ENCODE measurements at places on chromosomes 4 and X. TPM values are rescaled to one million over a fixed set of nuclear protein-coding genes. Genes with fewer than 3 reads are reported as not detected.

FANCB gene
- 5.1 TPM for total RNA-seq

MAGEA9B gene
- total RNA-seq: not detected

CXCL3 gene
- 1.2 TPM for total RNA-seq

FMR1NB gene
- total RNA-seq: not detected

SLC7A11 gene
- total RNA-seq: 91.2 TPM

PRRG3 gene
- not detected for total RNA-seq

HPGD gene
- total RNA-seq: not detected

PPARGC1A gene
- not detected for total RNA-seq

DDIT4L gene
- 13.7 TPM for total RNA-seq

PRDM5 gene
- 6.1 TPM for total RNA-seq

PITX2 gene
- 0.26 TPM for total RNA-seq

ATP7A gene
- 11.5 TPM for total RNA-seq

GUCY1A1 gene
- total RNA-seq: not detected

CCDC149 gene
- 11.1 TPM for total RNA-seq

UCP1 gene
- total RNA-seq: not detected

DNA sequence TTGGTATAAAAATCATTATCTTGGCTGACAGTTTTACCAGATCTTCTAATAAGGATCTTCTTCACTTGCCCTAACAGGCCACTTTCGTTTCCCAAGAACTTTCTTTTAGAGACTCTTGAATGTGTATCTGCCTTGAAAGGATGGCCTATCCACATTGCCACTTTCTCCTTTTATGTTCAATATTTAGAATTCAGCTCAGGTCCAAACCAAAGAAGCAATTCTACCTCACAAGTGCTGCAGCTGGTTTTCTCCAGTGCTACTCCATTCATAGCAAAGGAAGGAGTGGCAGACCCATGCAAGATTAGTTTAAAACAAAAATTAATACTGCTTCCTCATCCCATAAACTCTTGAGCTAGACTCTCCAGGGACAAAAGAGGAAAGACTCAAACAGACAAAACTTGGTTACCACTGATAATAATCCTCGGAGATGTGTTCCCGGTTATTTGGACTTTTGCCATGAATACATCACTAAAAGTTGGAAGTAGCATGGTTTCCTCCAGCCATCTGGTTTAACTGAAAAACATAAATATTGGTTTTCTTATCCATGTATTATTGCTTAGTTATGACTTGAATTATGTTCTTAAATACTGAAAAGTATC, 401.8 kb downstream of the PABPC4L start:
- DNase-seq: no peak

- DNase-seq: no peak
Measured at GRCh38 chr4:2338754-2339457, 77.0 kb upstream of the MXD4 start.

- no peak for DNase-seq
Measured at GRCh38 chrX:111410590-111411078, 1.4 kb downstream of the DCX start.

GRCh38 chr4:6225469-6225868, 25.1 kb upstream of the JAKMIP1 start:
- DNase-seq: no peak

GRCh38 chr4:173511787-173512361, 18.2 kb downstream of the HAND2 start:
- no peak for DNase-seq

DNA sequence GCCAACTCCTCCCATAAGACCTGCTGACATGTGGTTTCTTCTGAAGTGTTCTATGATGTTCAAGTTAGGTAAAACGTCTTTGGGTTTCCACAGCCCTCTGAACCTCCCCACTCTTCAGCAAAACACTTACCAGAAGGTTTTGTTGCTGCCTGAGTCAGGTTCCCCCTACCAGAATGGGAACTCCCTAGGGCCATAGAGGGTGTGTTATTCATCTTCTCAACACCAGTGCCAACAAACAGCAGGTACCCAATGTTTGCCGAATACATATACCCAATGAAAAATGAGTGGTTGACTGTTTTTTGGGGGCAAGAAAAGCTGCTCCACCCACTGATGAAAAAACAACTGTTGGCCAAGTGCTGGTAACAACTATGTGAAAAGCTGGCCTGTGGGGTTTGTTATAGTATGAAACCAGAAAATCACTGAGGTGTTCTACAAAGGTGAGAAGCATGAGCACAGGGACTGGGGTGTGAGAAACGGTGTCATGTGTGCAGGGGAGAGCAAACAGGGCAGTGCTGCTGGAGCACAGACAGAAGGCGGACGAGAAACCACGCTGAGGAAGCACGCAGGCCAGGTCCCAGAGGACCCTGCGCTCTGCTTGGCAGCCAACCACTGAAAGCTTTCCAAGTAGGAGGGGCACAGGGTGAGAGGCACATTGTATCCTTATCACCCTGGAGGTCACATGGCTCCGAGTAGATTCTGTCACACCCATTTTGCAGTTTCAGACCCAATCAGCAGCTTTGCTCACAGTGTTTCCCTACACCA, 28.8 kb downstream of the ATP8A1 start:
- DNase-seq: no peak

DNA sequence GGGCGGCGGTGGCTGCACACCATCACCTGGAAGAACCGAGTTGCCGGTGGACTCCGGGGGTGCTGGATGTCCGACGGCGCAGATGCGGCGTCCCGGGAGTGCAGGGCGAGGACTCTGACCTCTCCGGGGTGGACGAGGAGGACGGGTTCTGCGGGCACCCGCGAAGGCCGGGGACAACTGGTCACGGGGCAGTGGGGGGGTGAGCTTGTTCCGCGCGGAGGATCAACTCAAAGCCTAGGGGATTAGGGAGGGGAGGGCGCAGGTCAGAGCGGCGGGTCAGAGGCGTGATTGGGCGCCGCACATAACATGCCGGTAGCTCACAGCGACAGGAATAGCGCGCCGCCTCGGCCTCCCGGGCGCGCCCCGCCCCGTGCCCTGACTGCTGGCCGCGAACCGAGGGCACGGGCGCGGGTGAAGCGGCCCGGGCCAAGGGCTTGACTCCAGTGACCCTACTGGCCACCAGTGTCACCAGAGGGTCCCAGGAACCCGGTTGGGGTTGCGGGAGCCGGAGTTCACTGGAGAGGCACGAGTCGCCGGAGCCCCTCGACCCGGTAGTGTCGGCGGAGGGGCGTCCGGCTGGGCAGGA, at the start of gene KLHL34:
Gene KLHL34 (minus strand): TSS at position 179 of the 586 bp plus-strand sequence. CDS start 542 bp downstream, outside the sequence.
- no peak for DNase-seq

DNA sequence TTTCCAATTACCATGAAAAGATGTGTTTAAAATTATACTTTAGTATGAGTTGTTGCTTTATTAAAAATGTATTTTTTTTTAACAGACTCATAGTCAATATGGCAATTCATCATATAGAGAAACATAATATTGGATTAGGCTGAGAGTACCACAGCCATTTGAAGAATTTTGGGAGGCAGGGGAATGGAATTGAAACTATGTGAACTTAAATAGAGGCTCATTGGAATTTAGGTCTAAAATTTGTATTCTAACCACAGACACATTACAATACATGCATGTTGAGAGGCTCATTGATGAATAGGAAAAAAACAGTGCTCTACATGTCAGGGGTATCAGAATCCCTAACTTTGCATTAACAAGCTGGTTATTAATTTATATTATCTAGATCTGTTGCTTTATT, 269.6 kb downstream of the DKK2 start:
- no peak for DNase-seq

GRCh38 chr4:12146339-12146738, 717.6 kb upstream of the HS3ST1 start:
- DNase-seq: no peak

- no peak for DNase-seq
Measured at GRCh38 chr4:115110191-115111181, 2.9 kb downstream of the NDST4 start.

DNA sequence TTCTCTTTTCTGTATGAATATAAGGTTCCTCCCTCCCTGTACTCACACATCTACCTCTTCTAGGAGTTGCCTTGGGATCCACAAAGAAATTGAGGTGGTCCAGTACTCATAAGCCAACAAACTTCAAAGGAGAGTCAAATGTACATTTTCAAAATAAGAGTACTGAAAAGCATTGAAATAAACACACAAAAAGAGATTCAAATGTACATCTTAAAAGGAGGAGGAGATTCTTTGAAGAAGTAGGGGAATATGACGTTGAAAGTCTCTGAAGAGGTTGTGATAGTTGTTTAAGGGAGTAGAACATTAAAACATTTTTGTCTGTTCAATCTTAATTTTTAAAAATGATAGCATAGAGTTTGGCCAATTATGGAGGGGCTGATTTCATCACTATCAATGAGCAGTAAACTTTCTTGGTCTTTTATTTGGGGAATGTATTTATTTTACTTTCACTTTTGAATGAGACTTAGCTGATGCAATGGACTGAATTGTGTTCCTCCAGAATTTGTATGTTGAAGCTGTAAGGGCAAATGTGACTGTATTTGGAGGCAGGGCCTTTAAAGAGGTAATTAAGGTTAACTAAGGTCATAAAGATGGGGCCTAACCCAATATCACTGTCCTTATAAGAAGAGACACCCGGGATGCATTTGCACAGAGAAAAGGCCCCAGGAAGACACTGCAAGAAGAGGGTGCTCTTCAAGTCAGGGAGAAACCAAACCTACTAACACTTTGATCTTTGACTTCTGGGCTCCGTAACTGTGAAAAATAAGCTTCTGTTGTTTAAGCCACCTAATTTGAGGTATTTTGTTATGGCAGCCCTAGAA, 226.3 kb upstream of the PGRMC2 start:
- DNase-seq: no peak

DNA sequence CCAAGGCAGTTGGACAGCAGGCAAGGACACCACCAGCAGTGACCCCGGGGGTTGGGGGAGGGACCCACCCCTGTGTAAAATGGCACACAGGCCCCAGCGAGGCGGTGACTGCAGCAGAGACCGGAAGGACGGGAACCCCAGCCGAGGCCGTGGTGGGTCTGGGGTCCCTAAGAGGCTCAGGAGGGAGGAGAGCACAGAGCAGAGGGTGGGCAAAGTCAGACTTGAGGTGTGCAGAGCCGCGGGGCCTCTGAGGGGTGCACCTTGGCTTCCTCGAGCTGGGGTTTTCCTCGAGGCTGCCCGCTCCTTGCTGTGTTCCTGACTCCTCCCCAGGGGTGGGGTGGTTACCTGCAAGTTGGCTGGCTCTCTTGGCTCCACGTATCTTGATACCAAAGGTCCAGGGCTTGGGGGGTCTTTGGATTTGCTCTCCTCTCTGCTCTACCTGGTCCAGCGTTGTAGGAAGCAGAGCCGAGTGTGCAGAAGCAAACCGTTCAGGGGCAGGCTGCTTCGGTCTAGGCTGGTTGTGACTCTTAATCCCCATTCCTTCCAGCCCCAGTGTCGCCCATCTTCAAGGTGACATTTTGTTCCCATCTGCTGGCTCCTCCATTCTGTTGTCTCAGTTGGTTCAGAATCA, 37.9 kb upstream of the SORCS2 start:
- DNase-seq: no peak

- no peak for DNase-seq
Measured at GRCh38 chr4:147368948-147369347, 111.9 kb upstream of the EDNRA start.

DNA sequence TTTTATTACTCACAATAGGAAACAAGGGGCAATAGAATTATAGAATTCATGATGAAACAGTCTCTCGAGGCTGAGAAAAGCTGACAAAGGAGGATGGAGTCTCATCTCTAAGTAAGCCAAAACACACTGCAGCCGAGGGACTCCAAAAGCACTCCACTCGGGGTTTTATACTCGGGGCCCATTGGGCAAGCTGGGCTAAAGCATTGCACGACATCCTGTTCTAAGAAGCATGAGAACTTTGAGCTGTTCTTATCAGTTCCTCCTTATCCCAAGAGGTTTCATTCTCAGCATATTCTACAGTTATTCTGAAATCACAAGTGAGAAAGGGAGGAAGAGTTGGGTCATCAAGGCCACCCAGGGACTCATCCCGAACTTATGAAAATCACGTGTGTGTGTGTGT, 1475.5 kb downstream of the PCDH18 start:
- DNase-seq: no peak

DNA sequence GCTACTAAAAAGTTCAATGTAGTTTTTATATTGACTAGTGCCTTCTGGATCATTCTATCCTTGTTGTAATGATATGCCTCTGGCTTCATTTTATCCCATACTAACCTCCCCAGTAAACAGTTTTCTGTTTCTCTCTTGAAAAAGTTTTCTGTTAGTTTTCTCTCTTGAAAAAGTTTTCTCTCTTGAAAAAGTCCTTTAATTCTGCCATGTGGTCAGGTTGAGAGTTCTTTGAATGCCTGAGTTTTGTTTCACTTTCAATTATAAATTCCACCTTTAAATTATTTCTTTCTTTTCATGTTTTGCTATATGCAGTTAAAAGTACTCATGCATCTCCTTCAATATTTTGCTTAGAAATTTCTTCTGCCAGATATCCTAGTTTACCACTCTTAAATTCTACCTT, 1139.6 kb downstream of the STPG2 start:
- DNase-seq: no peak

DNA sequence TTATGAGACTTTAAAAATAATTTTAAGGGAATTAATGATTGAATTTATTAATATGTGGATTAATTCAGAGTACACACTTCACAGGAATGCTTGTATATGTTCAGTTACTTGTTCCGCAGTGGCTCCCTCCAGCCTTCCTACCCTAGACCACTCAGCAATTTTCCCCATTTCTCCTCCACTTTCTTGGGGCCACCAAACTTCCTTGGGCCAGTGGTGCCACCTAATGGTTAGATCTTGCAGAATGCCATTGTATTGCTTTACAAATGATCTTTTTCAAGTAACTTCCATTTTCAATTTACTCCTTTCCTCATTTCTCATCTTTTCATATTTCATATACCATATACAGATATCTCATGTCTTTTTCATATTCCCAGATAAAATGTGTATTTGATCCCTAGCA, 3.6 kb upstream of the RNF175 start:
- DNase-seq: no peak

- no peak for DNase-seq
Measured at GRCh38 chr4:182886768-182887167, 30.4 kb downstream of the DCTD start.

DNA sequence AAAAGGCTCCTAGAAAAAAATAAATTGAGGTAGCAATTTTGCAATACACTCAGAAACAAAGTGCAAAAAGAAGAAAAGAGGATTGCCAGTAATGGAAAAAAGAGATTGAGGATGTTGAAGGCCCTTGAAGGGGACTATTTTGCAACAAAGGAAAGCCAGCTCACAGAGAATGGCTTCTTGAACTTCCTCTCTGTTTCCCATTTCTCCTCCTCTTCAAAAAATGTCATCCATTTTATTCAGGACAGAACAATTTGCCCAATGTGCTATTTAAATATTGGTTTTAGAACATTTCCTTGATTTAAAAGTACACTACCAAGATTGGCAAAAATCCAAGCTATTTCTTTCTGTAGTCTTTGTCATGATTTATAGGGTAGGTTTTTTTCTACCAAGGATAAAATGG, 60.2 kb downstream of the GASK1B start:
- DNase-seq: peak; percentile 17

DNA sequence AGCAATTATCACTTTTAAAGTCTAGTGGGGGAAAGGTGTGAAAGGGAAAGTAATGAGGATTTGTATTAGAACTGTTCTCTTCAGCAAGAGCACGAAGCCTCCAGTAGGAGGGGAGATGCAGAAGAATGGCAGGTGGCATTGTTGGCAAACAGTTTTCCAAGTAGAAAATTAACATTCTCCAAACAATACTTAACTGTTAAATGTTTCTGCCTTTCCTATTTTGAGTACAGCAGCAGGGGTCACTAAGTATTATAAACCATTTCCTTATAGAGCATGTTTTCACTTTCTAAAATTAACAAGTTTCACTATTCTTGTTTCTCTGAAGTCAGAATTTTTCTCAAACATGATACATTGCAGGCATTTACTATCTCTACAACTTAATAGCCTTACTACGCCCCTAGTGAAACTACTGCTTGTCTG, 58.7 kb downstream of the LEF1 start:
- no peak for DNase-seq

- DNase-seq: no peak
Measured at GRCh38 chr4:152499344-152499743, 36.5 kb downstream of the FBXW7 start.
